Activated T-helper 2 cell treated with anti-CD3 and anti-CD28 coated beads, Interferon-gamma antibody, Interleukin-2, Interleukin-4, amounts not matched to agents 10 μg/mL and 5 μg/mL and 100 μg/mL, durations not matched to agents 14 hours and 24 hours and 36 hours (primary cell): ENCODE measurements at places on chromosomes 7 and 10. TPM values are rescaled to one million over a fixed set of nuclear protein-coding genes. Genes with fewer than 3 reads are reported as not detected.

GRCh38 chr10:29472301-29473086 lies 162.3 kb downstream of the SVIL start:
- no peak for DNase-seq

GRCh38 chr7:139679731-139680594 lies 97.8 kb downstream of the HIPK2 start:
- DNase-seq: no peak

GRCh38 chr7:122752583-122752982 lies 49.9 kb upstream of the RNF148 start:
- DNase-seq: no peak

GRCh38 chr10:124228471-124228870 lies 135.1 kb upstream of the CHST15 start:
- DNase-seq: no peak

DNA sequence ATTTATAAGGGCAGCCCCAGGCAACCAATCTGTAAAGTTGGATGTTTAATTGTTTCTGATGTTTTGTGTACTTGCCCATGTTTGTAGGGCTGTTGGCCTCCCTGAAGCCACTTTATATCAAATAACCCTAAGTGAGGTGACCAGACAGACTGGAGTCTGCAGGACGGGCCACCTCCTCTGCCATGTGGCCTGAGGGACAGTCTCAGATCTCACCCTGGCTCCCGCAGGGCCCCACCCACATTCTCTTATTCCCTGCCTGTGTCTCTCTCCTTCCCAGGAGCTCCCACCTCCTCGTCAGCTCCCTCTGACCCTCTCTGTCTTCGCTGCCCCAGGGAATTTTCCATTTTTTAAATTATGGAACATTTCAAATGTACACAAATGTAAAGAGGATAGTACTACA lies 9.5 kb upstream of the C10orf71 start:
- DNase-seq: no peak

EVX1 gene
- total RNA-seq: not detected in 2 replicates

ITGB8 gene
- 0.05 TPM in 1 of 2 replicates, not detected in the other for total RNA-seq
